Brain (organoid and tissue), 16 donors: ENCODE measurements at places on chromosomes 13 and 19.

- no peak for DNase-seq
Measured at GRCh38 chr13:48265217-48265815, 32.3 kb downstream of the ITM2B start.

- no peak for DNase-seq
Measured at GRCh38 chr13:33871207-33872004, 53.5 kb downstream of the RFC3 start.

GRCh38 chr19:49335071-49335783 lies at the start of gene CD37:
Gene CD37, plus strand, starts transcription at chr19:49335406. Its CDS starts 135 bp downstream, at chr19:49335541.
- no peak for DNase-seq

DNA sequence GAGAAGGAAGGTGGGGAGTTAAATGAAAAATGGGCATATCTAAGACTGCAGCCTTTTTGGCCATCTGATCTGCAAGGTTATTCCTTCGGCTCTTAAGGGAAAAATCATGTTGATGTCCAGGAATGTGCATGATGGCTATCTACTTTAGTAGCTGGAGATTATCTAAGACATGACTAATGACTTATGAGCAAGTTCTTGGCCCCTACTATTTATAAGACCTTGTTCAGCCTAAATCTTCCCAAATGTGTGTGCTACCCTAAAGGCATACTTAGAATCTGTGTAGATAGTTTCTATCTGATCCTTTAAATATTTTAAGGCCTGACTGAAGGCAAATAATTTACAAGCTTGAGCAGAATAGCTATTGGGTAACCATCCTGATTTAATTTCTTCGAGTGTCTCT lies 41.8 kb upstream of the CD177 start:
- no peak for DNase-seq

DNA sequence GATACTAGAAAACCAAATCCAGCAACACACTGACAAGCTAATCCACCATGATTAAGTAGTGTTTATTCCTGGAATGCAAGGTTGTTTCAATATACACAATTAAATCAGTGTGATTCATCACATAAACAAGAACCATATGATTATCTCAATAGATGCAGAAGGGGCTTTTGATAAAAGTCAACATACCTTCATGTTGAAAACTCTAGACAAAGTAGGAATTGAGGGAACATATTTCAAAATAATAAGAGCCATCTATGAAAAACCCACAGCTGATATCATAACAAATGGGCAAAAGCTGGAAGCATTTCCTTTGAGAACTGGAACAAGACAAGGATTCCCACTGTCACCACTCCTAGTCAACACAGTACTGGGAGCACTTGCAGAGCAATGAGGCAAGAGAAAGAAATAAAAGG lies 213.6 kb upstream of the CSNK1A1L start:
- no peak for DNase-seq

DNA sequence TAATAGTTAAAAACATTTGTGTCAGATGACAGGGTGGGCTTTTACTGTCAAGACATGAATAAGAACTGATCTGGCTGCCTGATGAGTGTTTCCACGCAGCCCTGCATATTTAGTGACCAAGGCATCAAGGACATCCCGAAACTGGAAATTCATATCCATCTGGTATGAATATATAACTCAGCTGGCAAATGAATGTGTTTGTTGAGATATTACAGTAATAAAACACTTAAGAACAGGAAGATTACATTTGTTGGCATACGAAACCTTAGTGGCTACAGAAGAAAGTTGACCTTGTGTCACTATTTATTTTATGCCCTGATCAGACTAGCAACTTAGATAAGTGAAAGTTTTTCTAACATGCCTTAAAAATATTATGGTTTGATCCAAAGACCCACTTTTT lies 32.8 kb downstream of the RAP2A start:
- DNase-seq = no peak

GRCh38 chr13:30618186-30618929 lies 638 bp downstream of the USPL1 start:
- no peak for DNase-seq

DNA sequence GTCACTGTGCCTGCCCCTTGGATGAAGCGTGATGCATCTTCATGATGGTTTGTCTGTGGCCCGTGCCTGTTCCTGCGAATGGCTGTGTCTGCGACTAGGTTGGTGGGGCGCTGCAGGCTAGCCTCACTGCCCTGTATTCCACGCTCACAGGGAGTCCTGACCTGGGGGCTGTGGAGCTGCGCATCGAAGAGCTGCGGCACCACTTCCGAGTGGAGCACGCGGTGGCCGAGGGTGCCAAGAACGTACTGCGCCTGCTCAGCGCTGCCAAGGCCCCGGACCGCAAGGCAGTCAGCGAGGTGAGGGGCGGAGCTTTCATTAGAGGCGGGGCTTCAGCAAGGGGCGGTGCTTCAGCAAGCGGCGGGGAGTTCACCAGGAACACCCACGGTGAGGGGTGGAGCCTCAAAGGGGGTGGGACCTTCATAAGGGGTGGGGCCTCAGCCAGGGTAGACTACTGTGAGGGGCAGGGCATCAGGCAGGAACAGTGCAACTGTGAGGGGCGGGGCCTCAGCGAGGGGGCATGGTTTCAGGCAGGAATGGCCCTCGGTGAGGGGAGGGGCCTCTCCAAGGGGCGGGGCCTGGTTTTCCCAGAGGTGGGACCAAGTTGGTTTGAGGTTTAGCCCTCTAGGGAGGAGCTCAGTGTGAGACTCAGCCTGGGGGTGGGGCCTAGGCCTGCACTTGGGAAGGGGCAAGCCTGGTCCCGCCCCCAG lies 17.2 kb downstream of the PKN1 start:
- DNase-seq = no peak

DNA sequence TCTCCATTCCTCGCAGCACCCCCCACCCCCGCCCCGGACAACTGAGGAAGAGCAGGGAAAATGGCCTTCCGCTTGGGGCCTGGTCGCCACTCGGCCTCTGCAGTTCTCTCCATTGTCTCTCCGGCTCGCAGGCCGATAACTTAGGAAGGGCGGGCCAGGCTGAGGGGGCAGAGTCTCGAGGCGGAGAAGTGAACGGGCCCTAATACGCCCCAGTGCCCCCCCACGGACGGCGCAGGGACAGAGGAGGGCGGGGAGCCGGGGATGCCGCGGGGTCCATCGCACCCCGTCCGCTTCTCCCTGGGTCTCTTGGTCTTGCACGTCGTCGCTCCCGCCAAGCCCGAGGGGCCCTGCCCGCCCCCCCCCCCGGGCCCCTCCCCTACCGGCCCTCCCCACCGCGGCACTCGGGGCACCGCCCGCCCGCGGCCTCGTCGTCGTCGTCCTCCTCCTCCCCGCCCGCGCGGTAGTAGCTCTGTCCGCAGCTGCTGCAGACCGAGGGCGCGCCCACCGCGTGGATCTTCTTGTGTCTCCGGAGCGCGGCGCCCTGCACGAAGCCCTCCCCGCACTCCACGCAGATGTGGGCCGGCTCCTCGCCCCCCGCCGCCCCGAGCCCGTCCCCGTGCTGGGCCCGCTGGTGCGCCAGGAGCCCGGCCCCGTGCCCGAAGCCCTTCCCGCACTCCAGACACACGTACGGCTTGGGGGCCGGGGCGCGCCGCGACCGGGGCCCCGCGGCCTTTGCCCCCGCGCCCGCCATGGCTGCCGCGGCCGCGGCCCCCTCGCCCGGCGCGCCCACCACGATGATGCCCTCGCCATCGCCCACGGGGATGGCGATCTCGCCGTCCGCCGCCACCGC lies 33.2 kb downstream of the ZNF787 start:
- DNase-seq = no peak

GRCh38 chr19:48203794-48204628 lies 33.5 kb downstream of the ZSWIM9 start:
- DNase-seq = peak; percentile 100

GRCh38 chr13:49649244-49649962 lies 21.1 kb downstream of the ARL11 start:
- DNase-seq = peak; percentile 50

DNA sequence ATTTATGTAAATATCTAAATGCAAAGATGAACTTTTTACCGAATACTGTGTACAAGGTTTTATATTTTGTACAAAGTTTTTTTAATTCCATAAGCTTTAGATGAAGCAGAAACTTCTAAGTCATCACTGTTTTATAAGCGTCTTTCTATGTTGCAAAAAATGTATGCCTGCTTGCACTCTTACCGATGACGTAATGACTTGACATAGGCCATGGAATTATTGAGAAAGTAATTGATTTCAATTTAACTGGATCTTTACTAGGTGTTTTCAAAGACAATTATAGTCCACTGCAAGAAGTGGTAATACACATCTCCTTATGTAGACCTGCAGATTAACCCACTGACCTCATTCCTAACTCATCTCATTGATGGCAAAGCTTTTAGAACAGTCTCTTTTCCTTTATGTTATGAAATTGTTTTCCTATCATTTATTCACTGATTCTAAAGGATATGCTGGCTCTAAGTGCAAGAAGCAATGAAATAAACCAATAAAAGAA lies 10.4 kb downstream of the DACH1 start:
- DNase-seq = no peak

GRCh38 chr13:79423801-79424642 lies 18.0 kb upstream of the RBM26 start:
- peak; percentile 53 for DNase-seq

GRCh38 chr13:40446365-40446764 lies 220.1 kb downstream of the FOXO1 start:
- no peak for DNase-seq

- no peak for DNase-seq
Measured at GRCh38 chr19:5480427-5480836, 25.2 kb downstream of the ZNRF4 start.

GRCh38 chr19:5718579-5719273 lies 1.2 kb downstream of the LONP1 start:
- no peak for DNase-seq

GRCh38 chr13:54614726-54615125 lies 1586.1 kb downstream of the OLFM4 start:
- no peak for DNase-seq

GRCh38 chr13:35947315-35947714 lies 183.9 kb downstream of the DCLK1 start:
- no peak for DNase-seq

DNA sequence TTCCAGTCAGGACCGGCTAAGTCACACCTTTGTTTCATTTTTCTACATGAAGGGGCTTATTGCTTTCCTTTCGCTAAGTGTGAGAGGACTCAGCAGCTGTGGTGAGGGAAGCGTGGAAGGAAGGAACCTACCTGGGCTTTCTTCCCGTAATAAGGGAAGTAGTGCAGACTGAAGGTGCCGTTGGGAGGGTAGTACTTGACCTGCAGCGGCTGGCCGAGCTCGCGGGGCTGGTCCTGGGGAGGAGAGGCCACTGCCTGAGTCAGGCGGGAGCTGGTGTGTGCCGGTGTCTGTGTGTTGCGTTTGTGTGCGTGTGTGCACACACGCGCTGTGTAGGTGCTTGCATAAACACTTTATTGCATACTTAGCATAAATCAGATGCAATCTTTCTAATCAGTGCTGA lies 7.7 kb downstream of the ATP4B start:
- no peak for DNase-seq

GRCh38 chr19:13849991-13850909 lies 26.7 kb upstream of the NANOS3 start:
- peak; percentile 82 for DNase-seq

- DNase-seq = no peak
Measured at GRCh38 chr19:16585808-16586476, 13.7 kb upstream of the SLC35E1 start.

- no peak for DNase-seq
Measured at GRCh38 chr13:44809190-44809589, 180.1 kb downstream of the NUFIP1 start.

DNA sequence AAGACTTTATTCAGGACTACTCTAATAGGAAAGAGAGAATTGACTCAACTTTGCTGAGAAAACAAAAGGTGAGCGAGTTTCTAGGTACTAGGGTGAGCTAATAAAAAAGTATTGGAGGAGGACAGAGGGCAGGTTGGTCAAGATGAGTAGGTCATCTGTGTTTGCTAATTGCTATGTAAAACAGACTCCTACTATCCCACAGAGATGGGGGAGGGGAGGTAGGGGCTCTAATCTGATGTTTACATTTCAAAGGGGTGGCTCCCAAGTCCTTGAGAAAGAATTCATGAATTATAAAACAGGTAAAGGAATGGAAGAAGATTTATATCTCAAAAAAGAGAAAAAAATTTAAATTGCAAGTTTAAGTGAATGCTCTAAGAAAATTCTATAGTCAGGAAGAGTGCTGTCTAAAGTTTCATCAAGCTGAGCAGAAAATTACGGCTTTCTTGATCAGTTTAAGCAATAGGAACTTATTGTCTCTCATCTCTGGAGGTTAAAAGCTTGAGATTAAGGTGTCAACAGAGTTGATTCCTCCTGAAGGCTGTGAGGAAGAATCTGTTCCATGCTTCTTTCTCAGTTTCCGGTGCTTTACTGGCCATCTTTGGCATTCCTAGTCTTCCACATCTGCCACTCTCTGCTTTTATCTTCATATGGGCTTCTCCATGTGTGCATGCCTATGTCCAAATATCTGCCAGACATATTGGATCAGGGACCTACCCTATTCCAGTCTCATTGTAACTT lies 790.3 kb downstream of the SLITRK5 start:
- no peak for DNase-seq

GRCh38 chr19:1008268-1009040 lies 8.2 kb downstream of the GRIN3B start:
- no peak for DNase-seq

DNA sequence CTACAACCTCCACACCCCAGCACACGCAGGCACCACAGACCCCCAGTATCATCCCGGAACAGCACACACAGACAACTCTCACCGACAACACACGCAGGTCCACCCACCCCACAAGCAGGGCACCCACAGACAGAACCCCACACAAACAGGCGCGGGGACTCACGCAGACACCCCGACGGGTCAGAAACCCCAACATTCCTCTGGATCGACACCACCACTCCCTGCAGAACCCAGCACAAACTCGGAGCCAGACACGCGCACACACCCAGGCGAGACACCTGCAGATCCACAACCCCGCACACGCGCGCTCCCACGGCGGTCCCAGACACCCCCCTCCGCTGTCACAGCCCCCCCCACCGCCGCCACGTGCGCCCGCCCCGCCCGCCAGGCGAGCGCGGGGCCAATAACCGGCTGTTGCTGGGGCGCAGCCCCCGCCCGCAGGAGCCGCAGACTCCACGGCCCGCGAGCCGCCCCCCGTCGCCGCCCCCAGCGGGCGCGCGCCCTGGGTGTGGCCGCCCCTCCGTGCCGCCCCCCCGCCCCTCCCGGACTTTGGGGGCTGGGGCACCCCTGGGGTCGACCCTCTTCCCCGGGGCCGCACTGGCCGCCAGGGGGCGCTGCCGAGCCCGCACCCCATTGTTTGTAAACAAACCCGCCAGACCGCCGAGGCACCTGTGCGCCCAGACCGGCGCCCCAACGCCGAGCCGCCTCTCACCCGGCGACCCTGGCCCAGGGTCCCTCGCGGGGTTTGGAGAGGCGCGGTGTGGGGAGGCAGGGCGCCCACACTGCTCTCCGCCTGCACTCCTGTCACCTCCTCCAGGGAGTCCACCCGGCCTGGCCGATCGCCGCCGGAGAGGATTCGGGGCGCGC lies 712 bp downstream of the BBC3 start:
- DNase-seq = peak; percentile 32
